ENCODE measurements at places on chromosomes 16 and 17.

GRCh38 chr17:46896991-46897390 is 26.0 kb upstream of the GOSR2 start:
- DNase-seq = no peak

- DNase-seq = no peak
These were observed 1.4 kb downstream of the RFNG start for GRCh38 chr17:82050152-82050760.

DNA sequence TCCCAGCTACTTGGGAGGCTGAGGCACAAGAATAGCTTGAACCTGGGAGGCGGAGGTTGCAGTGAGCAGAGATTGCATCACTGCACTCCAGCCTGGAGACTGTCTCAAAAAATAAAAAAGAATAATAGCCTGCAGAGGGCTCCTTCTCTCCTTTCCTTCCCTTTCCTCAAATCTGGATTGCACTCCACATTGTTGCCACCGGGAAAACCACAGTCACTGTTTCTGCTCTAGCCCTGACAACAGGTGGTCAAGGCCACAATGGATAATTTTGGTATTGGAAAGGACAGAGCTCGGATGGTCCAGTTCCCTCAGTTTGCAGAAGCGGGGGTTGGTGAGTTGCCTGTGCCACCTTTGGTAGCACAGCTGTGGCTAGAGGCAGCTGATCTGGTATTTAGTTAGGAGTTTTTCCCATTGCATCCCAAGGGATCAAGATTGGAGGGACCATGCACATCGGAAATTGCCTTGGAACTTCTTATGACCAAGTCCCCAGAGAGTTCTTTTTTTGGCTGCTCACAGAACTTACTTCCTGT is 44.7 kb upstream of the PRSS54 start:
- no peak for DNase-seq

DNA sequence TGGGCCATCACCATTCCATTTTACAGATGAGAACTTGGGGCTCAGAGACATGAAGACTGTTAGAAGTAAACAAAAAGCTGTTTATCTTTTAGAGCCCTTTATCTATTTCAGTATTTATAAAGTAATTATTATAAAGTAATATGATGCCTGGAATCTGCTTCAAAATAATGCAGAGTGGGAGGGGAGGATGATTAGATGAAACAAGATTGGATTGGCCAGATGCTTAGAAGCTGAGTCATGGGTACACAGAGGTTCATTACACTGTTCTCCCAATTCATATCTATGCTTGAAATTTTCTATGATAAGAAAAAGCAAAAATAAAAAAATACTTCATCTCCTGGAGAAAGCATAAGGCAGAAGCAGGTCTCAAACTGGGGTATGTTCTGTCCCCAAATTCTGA is 29.4 kb downstream of the TOM1L2 start:
- DNase-seq = no peak

DNA sequence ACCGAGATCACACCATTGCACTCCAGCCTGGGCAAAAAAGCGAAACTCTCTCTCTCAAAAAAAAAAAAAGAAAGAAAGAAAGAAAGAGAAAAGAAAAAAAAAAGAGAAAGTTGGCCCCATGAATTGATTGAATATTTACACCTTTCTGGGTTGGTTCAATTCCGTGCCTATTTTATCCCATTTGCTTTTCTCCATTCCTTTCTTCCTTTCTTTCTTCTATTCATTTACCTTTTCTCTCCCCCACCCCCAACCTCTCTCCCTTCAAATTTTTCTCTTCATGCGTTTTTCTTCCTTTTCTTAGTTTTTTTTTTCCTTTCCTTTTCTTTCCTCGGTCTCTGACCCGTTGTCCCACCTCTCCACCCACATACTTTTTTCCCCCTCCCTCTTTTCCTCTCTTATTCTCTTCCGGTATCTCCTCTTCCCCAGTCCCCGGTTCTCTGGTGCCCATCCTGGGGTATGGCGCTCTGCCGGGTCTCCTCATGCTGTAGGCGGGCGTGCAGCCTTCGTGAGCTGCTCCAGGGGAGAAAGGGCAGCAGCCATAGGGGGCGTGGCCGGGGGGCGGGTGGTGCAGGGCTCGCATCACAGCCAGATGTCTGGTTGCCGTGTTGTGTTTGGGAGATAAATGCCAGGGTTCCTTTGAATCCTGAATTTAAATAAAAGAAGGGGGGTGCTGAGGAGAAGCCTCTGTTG is 5.3 kb upstream of the COL1A1 start:
- no peak for DNase-seq

DNA sequence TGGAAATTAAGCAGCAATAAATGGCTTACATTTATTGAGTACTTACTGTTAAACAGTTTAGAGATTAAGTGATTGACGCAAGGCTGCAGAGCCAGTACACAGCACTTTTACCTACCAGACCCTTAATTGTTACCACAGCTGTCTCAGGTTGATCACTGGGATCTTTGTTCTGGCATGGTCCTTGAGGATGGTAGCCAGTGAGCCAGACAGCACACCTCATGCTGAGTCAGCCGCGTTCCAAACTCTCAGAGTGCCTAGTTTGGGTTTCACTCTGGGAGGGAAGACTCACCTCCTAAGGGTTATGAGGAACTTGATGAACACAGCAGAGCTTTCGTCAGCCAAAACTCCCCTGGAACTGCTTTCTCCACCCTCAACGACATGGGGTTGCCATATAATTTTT is 20.4 kb downstream of the CDH3 start:
- no peak for DNase-seq

- DNase-seq = no peak
These were observed 13.0 kb downstream of the NKD1 start for GRCh38 chr16:50560903-50561863.

DNA sequence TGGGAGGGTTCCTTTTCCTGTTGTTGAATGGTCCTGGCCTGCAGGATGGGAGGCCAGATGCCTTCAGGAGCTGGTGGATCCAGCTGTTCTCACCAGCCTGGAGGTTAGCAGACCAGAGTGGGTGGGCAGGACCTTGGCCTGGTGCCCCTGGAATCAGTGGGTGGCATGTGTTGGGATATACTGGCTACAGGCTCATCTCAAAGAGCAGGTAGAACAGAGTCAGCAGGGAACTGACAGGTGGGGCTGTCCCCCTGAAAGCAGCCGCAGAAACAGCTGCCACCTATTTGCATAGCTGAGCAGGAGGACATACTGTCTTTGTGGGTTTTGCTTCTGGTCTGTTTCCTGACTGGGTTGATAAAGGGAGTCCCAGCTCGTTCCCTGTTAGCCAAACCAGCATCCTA is 144.1 kb downstream of the RAB11FIP4 start:
- no peak for DNase-seq

DNA sequence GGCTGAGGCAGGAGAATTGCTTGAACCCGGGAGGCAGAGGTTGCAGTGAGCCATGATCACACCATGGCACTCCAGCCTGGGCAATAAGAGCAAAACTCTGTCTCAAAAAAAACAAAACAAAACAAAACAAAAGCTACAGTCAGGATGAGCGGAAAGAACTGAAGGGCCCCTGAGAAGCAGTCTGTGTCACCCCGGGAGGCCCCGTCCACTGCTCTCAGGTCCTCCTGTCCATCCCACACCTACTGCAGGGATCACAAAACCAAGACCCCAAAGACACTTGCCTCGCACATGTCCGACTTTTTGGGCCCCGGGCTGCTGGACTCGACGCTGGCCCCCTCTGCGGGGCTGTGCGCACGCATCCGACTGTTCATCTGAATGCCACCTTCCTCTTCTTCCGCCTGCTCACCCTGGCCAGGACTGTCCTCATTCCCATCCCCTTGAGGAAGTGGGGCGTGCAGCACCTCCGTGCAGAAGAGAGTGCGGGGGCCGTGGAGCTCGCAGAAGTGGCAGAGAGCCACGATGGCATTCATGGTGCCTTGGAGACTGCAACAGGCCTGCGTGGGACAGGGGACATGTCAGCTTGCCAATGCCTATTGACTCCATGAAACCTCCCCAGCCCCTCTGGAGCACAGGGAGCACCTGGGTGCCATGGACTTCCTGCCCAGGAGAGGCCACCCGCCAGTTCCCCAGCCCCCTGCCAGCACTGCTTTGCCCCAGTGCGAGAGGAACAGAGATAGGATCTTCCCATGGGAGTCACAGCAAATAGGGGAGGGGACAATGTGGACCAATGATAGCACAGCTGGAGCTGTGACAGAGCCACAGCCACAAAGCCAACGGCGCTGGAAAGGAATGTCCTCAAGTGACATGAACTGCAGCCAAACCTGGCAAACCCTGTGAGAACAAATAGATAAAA is 9.1 kb downstream of the FLCN start:
- no peak for DNase-seq

GRCh38 chr17:77999413-78000173 is 41.1 kb downstream of the TNRC6C start:
- DNase-seq = no peak

- no peak for DNase-seq
These were observed 17.4 kb upstream of the BRD7 start for GRCh38 chr16:50386139-50386538.

DNA sequence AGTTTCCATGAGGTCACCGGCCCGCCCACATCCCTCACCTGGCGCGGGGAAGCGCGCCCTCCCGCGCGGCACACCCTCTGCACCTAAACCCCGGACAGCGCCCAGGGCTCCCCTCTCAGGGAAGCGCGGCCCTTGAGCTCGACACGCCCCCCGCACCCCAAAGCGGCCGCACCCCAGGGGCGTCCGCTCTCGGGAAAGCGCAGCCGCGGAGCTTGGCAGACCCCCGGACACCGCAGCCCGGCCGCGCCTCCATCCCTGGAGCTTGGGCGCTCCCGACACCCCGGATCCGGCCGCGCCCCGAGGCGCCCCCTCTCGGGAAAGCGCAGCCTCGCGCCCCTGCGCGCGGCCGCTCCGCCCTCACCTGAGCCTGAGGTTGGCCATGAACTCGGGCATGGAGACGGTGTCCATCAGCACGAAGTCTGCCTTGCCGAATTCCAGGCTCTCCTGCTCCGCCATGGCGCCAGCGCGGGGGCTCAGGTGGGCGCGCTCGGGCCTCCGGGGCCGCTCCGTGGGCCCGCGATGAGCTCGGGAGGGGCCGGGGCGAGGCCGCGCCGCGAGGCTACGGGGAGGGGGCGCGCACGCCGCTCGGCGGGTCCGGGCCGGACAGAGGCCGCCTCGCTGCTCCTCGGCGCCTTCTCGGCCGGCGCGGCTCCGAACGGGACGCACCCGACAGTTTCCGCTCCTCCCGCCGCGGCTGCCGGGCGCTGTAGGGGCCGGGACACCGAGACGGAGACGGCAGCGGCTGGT is at the start of gene MYO1D:
TSS of gene MYO1D (minus strand) at position 708 of the 747 bp plus-strand sequence. CDS start at position 456, 252 bp downstream.
- peak; percentile 42 for DNase-seq

GRCh38 chr17:52027081-52027480 is 131.4 kb downstream of the CA10 start:
- no peak for DNase-seq

DNA sequence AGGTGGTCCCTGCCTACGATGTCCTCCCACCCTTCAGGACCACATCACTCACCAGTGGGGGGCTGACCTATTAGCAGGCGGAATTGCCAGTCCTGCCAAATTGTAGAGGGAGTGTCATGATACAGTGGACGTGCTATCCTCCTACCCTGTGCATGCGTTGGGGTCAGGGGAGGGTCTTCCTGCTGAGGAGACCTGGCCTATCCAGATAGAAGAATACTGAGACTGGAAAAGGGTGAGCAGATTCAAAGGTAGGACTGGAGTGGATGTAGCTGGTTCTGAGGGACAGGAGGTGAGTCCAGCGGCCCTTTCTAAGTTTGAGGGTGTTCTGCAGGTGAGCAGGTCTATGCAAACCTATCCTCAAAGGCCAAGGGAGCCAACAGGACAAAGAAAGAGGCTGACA is 8.0 kb downstream of the PRSS41 start:
- no peak for DNase-seq

- peak; percentile 22 for DNase-seq
These were observed 797 bp downstream of the PRCD start for GRCh38 chr17:76540381-76541300.

GRCh38 chr17:2202996-2203575 is 100.5 kb downstream of the SMG6 start:
- DNase-seq = no peak

GRCh38 chr17:51071556-51071955 is 49.1 kb downstream of the SPAG9 start:
- no peak for DNase-seq

DNA sequence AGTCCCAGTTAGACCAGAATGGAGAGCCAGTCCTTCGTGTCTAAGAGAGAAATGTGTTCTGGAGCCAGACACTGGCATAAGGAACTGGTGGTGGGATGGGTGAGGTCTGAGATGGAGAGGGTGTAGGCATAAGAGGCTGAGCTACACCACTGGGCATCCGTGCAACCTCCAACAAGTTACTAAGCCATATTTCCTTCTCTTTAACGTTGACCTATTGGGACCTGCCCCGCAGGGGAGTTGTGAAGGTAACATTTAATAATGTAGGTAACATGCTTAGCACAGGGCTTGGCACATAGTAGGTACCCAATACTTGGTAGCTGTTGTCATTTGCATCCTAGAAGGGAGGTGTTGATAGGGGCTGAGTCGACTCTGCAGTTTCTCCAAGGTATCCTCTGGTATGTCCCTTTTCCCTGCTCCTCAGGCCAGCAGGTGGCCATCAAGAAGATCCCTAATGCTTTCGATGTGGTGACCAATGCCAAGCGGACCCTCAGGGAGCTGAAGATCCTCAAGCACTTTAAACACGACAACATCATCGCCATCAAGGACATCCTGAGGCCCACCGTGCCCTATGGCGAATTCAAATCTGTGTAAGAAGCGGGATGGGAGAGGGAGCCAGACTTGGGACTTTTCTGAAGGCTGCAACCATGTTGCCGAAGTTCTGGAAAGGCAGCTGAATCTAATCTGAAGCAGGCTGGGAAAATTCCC is 1.2 kb downstream of the MAPK7 start:
- no peak for DNase-seq

DNA sequence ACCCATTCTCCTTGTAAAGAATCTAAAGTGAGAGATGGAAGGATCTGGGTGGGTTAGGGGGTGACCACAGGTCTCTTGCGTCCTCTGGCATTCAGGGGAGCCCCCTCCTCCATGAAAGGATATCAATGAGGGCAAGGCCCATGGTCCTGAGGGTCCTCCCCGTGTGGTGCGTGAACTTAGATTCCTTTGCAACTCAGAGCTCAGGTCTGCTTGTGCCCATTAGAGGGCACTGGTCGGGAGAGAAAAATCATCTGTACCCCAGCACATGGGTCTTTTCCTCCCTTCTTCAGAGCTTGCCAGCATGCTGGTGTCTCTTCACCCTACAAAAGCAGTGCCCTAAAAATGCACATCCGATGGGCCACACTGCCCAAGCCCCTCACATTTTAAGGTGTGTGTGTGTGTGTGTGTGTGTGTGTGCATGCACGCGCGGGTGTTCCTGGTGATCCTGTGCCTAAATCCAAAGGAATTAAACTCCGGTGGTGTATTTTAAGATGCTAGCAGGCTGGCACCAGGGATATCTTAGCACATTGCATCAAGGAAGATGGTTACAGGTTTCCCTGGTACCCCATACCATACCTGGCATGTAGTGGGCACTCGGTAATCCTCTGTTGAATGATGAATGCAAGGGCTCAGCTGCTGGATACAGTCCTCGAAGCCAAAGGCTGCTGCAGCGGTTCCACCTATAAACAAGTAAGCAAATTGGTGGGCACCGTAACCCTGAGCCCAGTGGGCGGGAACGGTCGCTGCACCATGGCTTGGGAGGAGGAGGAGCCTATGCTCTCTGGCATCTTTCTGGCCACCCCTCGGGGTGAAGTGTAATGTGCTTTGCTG is 4.7 kb downstream of the C1QTNF1 start:
- DNase-seq = no peak

- DNase-seq = no peak
These were observed 7.9 kb downstream of the UBTF start for GRCh38 chr17:44211281-44212265.
